ENCODE measurements at places on chromosomes 3 and 15. TPM values are rescaled to one million over a fixed set of nuclear protein-coding genes. Genes with fewer than 3 reads are reported as not detected.

GRCh38 chr15:98996624-98997023 lies 11.0 kb downstream of the PGPEP1L start:
- peaks cover 29% of the 10 kb centered on the region for H3K27me3 ChIP-seq
- no peak overlapping the region for H3K27ac ChIP-seq
- no peaks in the 10 kb centered on the region for H3K4me1 ChIP-seq
- peaks cover 3% of the 10 kb centered on the region for H3K36me3 ChIP-seq

- H3K27ac ChIP-seq, result no peak overlapping the region
- peaks cover 3% of the 10 kb centered on the region for H3K4me1 ChIP-seq
- no peaks in the 10 kb centered on the region for H3K27me3 ChIP-seq
Measured at GRCh38 chr3:159627229-159627628, 361.4 kb upstream of the IL12A start.

The NPAP1 gene
- total RNA-seq, result 0.51 TPM

DNA sequence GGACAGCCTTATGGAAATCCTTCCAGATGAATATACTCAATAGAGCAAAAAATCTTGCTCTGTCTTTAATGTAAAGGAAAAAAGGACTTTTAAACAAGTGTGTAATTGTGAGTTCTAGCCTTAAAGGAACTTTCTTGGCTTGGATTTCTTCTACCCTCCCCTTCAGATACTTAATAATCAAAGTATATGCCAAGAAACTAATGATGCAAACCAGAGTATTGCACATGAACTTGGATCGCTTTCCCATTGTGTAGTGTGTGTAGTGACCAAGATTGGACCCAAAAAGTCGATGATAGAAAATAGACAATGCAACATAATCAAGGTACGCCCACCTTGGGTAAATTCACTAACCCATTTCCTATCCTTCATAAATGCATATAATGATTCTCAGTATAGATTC lies 123.8 kb downstream of the TIGIT start:
- no peaks in the 10 kb centered on the region for H3K4me1 ChIP-seq
- DNase-seq, result no peak
- H3K27me3 ChIP-seq, result peaks cover 6% of the 10 kb centered on the region
- H3K4me3 ChIP-seq, result no peak overlapping the region
- H3K27ac ChIP-seq, result no peak overlapping the region

The GUCA1C gene
- not detected for total RNA-seq

- DNase-seq, result no peak
- H3K4me1 ChIP-seq, result peaks cover 7% of the 10 kb centered on the region
- no peak overlapping the region for H3K4me3 ChIP-seq
- H3K27me3 ChIP-seq, result no peaks in the 10 kb centered on the region
- peaks cover 7% of the 10 kb centered on the region for H3K36me3 ChIP-seq
Measured at GRCh38 chr3:17431484-17432045, 310.9 kb downstream of the TBC1D5 start.

DNA sequence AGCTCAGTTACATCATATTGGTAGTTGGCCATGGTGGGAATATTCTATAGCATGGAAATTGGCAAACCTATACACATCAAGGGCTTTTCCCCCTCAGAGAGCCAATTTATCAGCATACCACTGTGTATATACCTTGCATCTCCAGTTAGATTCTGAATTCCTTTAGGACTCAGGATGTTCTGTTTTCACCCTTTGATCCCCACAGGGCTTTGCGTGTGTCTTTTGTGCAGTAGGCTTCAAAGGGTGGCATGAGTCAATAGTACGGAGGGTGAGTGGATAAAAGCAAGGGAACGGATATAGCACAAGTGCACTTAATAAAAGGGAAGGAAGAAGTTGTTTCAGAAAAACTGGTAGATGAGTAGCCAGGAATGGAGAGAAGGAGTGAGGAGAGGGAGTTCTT lies 99.2 kb upstream of the RGMA start:
- H3K4me1 ChIP-seq, result peaks cover 11% of the 10 kb centered on the region
- H3K4me3 ChIP-seq, result no peak overlapping the region
- no peaks in the 10 kb centered on the region for H3K36me3 ChIP-seq
- no peak for DNase-seq
- peaks cover 64% of the 10 kb centered on the region for H3K27me3 ChIP-seq

- H3K27ac ChIP-seq, result no peak overlapping the region
- no peaks in the 10 kb centered on the region for H3K36me3 ChIP-seq
Measured at GRCh38 chr15:93121107-93121506, 32.1 kb upstream of the RGMA start.

- no peak overlapping the region for H3K27ac ChIP-seq
- H3K36me3 ChIP-seq, result no peaks in the 10 kb centered on the region
Measured at GRCh38 chr15:90160781-90161727, 40.1 kb upstream of the SEMA4B start.

DNA sequence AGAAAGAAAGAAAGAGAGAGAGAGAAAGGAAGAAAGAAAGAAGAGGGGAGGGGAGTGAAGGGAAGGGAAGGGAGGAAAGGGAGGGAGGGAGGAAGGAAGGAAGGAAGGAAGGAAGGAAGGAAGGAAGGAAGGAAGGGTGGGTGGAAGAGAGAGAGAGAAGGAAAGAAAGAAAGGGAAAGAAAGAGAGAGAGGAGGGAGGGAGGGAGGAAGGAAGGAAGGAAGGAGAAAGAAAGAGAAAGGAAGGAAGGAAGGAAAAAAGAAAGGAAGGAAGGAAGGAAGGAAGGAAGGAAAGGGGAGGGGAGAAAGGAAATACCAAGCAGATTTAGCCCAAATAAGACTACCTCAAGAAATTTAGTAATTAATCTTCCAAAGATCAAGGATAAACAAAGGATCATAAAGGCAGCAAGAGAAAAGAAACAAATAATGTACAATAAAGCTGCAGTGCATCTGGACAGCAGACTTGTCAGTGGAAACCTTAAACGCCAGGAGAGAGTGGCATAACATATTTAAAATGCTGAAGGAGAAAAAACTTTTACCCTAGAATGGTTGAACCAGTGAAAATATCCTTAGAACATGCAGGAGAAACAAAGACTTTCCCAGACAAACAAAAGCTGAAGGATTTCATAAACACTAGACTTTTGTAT lies 427.6 kb downstream of the TBL1XR1 start:
- no peaks in the 10 kb centered on the region for H3K4me1 ChIP-seq
- H3K36me3 ChIP-seq, result peaks cover 13% of the 10 kb centered on the region
- no peaks in the 10 kb centered on the region for H3K27me3 ChIP-seq
- H3K27ac ChIP-seq, result no peak overlapping the region

DNA sequence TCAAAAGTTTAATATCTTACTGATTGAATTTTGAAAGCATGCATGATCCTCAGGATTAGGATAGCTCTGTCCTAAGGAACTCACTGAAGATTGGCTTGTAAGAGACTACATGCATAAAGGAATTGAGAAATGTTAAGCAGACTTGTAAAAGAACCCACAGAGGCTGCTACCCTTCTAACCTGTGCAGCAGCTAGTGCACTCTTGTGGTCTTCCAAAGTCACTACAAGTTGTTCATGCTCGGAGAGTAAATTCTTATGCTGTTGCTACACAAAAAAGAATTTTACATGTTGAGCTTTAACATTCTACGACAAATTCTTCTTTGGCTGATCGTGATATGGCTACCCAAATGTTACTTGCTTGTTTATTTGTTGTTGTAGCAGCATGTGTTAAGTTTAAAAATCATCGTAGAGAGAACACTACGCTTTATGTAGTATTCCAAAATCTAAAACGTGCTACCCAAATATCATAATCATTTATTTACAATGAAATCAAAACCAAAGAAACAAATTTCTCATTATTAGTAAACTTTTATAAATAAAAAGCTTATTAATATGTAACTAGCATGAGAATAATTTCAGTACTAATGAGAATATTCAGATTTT lies 55.0 kb downstream of the GOLIM4 start:
- no peak overlapping the region for H3K4me3 ChIP-seq
- H3K4me1 ChIP-seq, result peaks cover 25% of the 10 kb centered on the region
- no peak for DNase-seq
- peaks cover 27% of the 10 kb centered on the region for H3K36me3 ChIP-seq
- H3K27me3 ChIP-seq, result no peaks in the 10 kb centered on the region
- H3K27ac ChIP-seq, result no peak overlapping the region

- no peak overlapping the region for H3K4me3 ChIP-seq
- H3K27ac ChIP-seq, result no peak overlapping the region
- peaks cover 9% of the 10 kb centered on the region for H3K4me1 ChIP-seq
- peaks cover 20% of the 10 kb centered on the region for H3K36me3 ChIP-seq
Measured at GRCh38 chr3:46926447-46926846, 48.9 kb downstream of the PTH1R start.

The GCSAM gene
- total RNA-seq, result 1.2 TPM

DNA sequence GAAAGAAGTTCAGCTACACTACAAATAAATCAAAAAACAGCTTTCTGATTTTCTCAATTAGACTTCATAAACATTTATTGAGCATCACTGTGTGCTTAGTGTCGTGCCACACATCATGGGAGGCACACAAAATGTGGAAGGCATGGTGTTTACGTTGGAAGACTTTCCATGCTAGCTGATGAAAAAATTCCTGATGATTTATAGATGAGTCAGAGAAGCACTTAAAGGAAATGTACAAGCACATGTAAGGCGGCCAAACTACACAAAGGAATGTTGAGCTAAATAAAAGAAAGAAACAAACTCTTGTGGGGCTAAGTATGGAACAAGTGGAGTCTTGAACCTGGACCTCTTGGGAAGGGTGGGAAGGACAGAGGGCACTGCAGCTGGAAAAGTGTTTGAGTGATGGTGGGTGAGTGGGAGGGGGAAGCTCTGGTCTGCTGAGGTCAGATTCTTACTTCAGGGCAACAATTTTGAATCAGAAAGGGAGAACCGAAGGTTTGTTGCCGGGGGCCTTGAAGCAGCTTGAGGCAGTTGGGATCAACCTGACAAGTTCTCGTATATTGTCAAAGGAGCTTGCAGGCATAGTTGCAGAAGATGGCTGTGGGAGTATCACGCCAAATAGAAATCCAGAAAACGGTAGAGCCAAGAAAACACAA lies 66.9 kb downstream of the FOXB1 start:
- H3K4me1 ChIP-seq, result peaks cover 14% of the 10 kb centered on the region
- H3K4me3 ChIP-seq, result no peak overlapping the region
- H3K27ac ChIP-seq, result no peak overlapping the region
- no peak for DNase-seq
- peaks cover 11% of the 10 kb centered on the region for H3K27me3 ChIP-seq

Measured in mesothelial cell of epicardium (in vitro differentiated cells).